Mammary epithelial cell (primary cell): ENCODE measurements at places on chromosomes 13 and 19. TPM values are rescaled to one million over a fixed set of nuclear protein-coding genes. Genes with fewer than 3 reads are reported as not detected.

CYP4F8 gene
- polyA plus RNA-seq: not detected

DNA sequence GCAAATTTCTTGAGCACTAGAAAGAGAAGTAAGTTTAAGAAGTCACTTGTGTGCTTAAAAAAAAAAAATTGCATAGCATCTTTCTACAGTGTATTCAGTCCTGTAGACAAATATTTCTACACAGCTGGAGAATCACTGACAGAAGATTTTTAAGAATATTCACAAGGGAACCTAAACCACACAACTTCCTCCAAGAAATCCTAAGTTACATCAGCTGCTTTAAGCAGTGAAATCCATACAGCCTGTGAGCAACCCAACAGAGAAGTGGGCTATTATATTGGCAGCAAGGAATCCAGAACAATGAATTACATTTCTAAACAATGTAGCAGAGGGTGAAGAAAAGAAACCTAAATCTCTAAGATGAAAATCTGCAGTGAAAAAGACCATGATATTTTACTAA, 1.5 kb downstream of the DOCK9 start:
- no peak for DNase-seq

DNA sequence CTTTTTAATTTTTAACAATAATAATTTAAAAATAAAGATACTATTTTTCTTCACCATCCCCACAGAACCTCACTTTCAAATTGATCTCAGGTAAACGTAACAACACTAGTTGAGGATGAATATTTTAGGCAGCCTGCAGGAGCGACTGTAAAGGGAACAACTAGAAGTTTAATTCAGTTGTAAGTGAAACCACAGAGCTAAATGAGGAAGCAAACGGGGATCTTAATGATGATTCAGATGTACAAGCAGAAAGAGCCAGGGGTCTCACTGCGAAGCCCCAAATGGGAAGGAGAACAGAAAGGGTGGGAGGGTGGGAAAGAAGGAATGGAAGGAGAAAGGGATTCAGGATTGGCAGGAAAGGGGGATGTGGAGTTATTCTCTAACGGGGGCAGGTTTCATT, 54.6 kb upstream of the RAP2A start:
- DNase-seq: no peak

DNA sequence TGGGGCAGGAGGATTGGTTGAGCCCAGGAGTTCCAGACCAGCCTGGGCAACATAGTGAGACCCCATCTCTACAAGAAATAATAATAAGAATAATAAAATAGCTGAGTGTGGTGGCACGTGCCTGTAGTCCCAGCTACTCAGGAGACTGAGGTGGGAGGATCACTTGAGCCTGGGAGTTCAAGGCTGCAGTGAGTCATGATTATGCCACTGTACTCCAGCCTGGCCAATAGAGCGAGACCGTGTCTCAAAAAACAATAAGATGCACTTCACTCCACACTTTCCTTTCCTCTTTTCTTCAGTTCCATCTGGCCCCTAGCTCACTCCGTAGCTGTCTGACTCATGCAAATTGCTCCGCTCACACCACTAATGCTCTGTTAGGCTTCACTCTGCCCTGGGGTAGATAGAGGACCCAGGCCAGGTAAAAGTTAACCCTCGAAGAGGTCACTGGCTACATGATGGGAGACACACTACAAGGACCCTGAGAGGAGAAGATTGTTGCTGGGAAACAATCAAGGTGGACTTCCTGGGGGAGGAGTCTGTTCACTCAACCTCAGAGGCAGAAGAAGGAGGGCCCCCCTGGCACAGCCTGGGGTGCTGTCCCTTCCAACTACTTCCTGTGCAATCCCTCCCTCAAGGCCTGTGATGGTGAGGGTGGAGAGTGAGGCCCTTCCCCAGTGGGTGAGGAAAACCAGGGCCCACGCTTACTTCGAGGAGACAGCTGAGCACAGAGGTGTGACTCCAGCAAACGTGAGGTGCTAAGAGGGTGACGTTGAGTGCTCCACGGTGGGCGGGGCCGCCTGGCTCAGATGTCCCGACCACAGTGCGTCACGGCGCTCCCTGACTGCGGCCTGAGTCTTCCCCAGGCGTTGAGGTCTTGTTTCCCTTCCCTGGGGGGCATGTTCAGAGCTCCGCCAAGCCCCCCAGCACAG, 8.8 kb upstream of the TNFSF9 start:
- DNase-seq: no peak

- DNase-seq: no peak
These were observed 780.2 kb upstream of the SLITRK1 start for GRCh38 chr13:84662491-84662890.

DNA sequence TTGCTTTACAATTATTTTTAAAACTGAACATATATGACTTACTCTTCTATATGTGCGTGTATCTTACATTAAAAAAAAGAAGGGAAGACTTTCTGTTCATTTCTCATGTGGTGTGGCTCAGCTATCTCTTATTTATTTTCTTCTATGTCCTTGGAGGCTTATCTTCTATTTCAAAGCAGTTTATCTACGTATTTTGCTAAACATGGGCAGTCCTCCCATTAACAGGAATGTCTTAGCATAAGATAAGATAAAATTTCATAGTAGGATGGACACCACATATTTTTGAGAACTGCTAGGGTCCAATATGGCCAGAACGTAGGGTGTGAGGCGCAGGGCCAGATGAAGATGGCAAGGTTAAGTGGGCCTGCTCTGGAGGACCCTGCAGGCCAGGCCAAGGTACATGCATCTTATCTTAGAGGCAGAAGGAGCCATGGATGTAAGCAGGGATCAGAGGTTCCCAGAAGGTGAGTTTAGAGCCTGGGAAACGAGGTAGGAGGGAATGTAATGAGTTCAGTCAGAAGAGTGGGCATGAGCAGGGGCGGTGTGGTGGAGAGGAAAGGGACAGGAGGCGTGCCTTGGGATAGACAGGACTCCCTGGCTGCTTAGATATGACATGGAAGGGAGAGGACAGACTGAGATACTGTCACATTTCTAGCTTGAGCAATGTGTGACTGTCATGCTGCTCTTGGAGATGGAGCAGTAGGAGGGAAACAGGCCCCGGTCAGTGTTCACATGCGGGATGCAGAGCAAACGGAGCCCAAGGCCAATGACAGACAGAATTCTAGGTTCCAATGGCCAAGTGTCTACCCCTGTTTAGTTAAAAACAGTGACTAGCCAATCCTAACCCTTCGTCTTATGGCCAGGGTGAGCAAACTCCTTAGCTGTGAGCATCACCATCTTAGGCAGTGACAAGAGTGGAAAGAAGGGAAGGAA, 68.6 kb upstream of the MEDAG start:
- no peak for DNase-seq
